Activated naive CD8-positive, alpha-beta T cell treated with anti-CD3 and anti-CD28 coated beads, Interleukin-2, amount 10 ng/mL, durations not matched to agents 7 days and 5 days (primary cell): ENCODE measurements at places on chromosomes 11 and 22. TPM values are rescaled to one million over a fixed set of nuclear protein-coding genes. Genes with fewer than 3 reads are reported as not detected.

CECR2 gene
- not detected for total RNA-seq

DNA sequence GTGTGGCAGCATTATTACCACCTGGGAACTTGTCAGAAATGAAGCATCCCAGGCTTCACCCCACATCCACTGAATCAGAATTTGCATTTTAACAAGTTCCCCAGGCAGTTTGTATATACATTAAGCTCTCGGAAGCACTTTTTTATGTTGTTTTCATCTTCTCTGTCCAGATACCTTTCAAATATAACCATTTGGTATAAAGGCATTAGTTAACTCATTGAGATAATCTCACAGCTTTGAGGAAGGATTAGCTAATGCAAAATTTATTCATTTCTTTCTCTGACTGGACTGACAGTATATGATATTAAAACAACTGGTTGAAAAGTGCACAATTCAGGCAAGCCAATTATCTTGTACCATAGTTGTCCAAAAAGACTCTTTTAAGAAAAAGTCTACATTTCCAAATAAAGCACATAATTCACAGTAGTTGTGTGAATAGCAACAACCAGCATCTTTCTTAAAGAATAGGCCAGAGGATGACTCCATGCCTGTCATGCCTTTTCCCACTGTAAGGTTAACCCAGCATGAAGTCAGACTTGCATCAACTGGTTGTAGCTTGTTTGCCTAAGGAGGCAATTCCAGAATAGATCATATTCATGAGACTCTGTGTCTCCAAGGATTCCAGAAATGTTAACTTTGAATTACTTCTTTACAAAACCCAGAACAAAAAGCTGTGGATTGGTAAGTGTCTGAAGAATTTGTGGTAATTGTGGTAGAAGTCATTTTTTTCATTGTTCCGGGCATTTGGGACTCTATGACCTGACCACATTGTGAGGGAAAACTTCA lies 254.3 kb upstream of the SESN3 start:
- no peak for DNase-seq

NPTXR gene
- total RNA-seq: 5.9 TPM

SNU13 gene
- total RNA-seq: 150 TPM

KLHL35 gene
- total RNA-seq: 0.65 TPM

DNA sequence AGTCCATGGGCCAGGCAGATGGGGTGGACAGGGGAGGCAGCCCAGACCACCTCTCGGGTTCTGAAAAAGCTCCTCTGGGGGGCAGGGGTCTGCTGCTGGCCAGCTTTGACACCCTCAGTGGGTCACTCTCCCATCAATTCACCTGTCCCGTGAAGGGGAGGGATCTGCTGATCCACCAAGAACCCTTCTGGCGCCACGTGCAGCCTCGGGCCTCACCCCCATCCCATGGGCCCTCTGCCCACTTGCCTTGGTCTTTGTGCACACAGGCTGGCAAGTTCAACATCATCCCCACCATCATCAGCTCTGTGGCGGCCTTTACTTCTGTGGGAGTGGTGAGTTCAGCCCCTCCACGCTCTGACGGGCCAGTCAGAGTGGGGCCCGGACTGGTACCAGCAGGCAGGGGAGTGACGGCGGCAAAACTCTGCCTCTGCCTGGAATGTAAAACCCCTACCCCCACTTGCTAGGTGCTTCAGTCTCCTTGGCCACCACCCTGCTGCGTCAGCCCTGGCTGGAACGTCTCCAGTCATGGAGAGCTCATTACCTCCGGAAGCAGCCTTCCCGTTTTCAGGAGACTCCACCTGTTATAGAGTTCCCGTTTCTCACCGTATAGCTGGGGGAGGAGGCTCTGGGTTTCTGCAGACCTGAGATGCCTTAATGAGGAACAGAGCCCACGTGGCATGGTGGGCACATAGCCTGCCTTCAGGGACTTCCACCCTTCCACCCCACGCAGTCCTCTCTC lies 12.7 kb downstream of the PRG3 start:
- no peak for DNase-seq

DNA sequence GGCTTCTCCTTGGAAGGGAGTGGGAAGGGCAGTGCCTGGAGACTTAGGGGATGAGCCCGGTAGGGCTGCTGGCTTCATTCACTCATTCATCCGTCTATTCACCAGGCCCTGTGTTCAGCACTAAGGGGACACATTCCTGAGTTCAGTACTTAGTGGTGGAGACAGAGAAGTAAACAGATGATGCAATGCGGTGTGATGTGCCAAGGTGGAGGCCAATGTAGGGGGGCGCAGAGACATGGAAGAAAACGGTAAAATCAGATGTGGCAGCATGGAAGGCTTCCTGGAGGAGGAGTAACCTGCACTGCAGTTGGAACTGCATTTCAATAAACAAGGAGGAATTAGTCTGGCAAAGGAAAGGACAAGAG lies 21.3 kb downstream of the GRIK4 start:
- no peak for DNase-seq

- no peak for DNase-seq
These were observed 40.6 kb upstream of the BID start for GRCh38 chr22:17814830-17815229.

- no peak for DNase-seq
These were observed 134.1 kb downstream of the SLC17A6 start for GRCh38 chr11:22472306-22472705.

- no peak for DNase-seq
These were observed 24.7 kb downstream of the CAPN1 start for GRCh38 chr11:65206441-65206841.

DNA sequence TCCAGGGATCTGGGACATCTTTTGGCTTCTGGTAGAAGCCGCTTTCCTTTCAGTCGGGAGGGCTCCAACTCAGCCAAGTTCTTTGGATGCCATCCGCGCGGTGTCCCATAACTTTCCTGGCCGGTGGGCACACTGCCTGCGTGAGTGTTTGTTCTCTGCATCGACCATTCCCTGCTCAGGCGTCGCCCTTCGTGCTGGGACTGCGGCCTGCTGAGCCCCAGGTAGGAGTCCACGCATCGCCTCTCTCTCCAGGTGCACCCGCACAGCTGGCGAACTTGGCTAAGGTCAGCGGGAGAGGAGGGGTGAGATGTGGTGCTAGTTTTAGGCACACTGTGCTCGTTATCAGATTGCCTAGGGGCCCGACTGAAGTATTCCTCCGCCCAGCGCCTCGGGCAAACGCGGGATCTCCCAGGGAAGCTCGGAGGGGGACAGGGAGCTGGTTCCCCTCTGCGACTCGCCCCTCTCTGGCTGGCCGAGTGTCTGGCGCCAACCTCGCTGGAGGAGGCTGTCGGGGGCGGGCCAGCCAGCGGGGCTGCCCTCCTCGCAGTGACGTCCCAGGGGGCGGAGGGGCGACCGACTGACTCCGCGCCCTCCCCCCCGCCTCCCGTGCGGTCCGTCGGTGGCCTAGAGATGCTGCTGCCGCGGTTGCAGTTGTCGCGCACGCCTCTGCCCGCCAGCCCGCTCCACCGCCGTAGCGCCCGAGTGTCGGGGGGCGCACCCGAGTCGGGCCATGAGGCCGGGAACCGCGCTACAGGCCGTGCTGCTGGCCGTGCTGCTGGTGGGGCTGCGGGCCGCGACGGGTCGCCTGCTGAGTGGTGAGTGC lies at the start of gene LAYN:
Gene LAYN (plus strand): TSS at position 607 of the 823 bp plus-strand sequence. CDS start 124 bp downstream, at position 731.
- DNase-seq: peak; percentile 84

FAM180B gene
- total RNA-seq: not detected

OR56A1 gene
- not detected for total RNA-seq

GRCh38 chr22:32469799-32470212 lies 4.8 kb upstream of the FBXO7 start:
- DNase-seq: no peak

- DNase-seq: no peak
These were observed 107.2 kb downstream of the MPPED2 start for GRCh38 chr11:30478923-30479322.

- no peak for DNase-seq
These were observed 21.7 kb downstream of the CTTN start for GRCh38 chr11:70420008-70420464.

PKDREJ gene
- total RNA-seq: not detected

DNA sequence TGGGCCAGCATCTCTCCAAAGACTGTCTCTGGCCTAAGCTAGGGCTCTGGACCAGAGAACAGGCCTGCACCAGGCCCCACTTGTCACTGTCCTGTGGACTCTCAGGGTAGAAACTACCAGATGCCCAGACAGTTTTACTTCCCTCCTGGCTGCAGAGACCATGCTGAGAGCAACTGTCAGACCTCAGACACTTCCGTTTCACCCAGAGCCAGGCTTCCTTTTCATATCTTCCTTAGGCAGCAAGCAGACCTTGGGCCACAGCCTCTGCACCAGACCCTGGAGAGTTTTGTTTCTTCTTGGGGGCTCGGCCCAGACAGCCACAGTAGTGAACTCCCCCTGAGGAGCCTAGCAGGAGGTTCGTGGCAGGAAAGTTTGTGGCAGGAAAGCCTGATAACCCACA lies 12.1 kb upstream of the FCHSD2 start:
- DNase-seq: peak; percentile 68

DNA sequence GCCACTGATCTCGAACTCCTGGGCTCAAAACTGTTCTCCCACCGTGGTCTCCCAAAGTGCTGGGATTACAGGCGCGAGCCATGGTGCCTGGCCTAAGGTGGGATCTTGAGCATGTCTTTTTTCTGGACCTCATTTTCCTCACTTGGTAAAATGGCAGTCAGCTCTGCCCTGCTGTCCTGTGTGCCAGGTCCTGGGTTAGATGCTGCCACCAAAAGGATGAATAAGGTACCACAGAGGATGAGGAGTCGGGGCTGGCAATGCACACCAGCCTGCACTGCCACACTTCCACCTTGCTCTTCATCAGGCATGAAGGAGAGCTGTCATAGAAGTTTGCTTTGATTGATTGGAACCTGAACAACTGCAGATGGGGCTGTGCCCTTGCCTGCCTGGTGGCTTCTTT lies 32.3 kb downstream of the ACO2 start:
- no peak for DNase-seq

- DNase-seq: no peak
These were observed 86.7 kb downstream of the C11orf58 start for GRCh38 chr11:16825101-16825500.

NXPE1 gene
- total RNA-seq: not detected

GRCh38 chr11:64229090-64229743 lies 1.1 kb upstream of the DNAJC4 start:
- DNase-seq: no peak

GRCh38 chr22:48945621-48946458 lies 881.8 kb downstream of the BRD1 start:
- DNase-seq: no peak

DNA sequence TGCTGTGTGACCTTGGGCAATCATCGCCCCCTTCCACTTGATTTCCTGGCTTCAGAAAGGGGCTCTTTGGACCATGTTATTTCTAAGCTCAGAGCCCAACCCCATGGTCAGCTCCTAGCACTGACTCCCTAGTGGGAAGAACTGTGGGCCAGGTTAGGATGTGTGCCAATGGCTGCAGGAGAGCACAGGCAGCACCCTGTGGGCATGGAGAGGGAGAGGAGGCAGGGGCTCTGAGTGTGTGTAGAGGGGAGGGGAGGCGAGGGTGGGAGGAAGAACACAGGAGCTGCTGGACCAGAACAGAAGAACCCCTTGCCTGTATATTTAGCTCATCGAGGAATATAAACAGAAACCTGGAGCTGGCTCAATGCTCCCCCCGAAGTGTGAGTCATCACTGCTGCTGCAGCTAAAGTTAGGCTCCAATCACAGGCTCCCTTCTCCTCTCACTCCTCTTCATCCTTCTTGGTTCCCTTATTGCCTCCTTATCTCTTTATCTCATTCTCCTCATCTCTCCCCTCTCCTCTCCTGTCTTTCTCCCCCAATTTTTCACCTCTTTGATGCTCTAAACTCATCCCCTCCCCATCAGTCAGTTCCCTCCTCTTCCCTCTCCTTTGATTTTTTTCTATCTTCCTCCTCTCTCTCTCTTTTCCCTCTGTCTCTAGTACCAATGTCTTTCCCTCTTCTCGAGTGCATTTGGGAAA lies 14.5 kb upstream of the RPS19BP1 start:
- DNase-seq: no peak

DNA sequence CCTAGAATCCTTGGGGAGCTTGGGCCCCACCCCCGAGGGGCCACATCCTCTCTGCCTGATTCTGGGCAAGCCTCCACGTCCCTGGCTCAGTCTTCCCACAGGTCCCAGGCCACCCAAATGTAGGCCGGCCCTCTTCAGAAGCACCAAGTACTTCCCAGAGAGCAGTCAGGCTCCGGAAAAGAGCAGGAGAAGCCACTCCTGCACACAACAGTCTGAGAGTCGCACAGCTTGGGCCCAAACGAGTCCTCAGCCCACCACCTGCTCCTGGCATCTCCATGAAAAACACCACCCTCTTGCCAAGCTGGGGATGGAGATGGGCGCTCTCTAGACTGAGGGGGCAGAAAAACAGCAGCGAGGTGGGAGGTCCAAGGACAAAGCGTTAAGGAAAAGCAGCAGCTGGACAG lies 15.4 kb downstream of the EHD1 start:
- DNase-seq: no peak

- DNase-seq: peak; percentile 47
These were observed 10.2 kb upstream of the LDHA start for GRCh38 chr11:18384157-18384641.

DNA sequence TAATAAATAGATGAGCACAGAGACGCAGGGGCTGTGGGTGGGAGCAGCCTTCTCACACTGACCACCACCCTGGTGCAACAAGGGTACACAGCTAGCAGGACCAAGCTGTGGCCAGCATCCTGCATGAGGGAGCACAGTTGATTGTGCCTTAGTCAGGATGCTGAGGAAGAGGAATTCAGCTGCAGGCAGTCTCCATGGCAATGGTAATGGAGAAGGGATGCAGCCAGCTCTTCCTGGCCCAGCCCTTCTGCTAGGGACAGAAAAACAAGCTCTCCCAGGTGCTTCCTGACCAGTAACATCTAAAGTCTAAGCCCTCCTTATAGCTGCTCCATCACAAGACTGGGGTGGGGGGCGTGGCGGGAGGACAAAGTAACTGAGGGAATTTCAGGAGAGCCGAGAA lies 363.5 kb downstream of the BUD13 start:
- DNase-seq: no peak

- DNase-seq: no peak
These were observed 1401.9 kb downstream of the FAM181B start for GRCh38 chr11:81331611-81332235.

GRCh38 chr22:27814993-27815392 lies 13.4 kb upstream of the MN1 start:
- no peak for DNase-seq
